ENCODE measurements at places on chromosomes 7 and 10. TPM values are rescaled to one million over a fixed set of nuclear protein-coding genes. Genes with fewer than 3 reads are reported as not detected.

The CCDC172 gene
- total RNA-seq: not detected

The TUBB8 gene
- not detected for total RNA-seq

The FRMD4A gene
- total RNA-seq: 4.5 TPM

The SPDYE11 gene
- not detected for total RNA-seq

Data from A549 treated with RU486 at 1 μM for 4 hours (cell line).